Right lobe of liver (tissue), 6 donors: ENCODE measurements at places on chromosomes 6 and 20. TPM values are rescaled to one million over a fixed set of nuclear protein-coding genes. Genes with fewer than 3 reads are reported as not detected.

- H3K27ac ChIP-seq = no peak overlapping the region
- DNase-seq = no peak
- no peak overlapping the region for H3K4me3 ChIP-seq
- no peaks in the 10 kb centered on the region for H3K4me1 ChIP-seq
- H3K36me3 ChIP-seq = no peaks in the 10 kb centered on the region
Measured at GRCh38 chr20:17843246-17844132, 125.1 kb downstream of the SNX5 start.

DNA sequence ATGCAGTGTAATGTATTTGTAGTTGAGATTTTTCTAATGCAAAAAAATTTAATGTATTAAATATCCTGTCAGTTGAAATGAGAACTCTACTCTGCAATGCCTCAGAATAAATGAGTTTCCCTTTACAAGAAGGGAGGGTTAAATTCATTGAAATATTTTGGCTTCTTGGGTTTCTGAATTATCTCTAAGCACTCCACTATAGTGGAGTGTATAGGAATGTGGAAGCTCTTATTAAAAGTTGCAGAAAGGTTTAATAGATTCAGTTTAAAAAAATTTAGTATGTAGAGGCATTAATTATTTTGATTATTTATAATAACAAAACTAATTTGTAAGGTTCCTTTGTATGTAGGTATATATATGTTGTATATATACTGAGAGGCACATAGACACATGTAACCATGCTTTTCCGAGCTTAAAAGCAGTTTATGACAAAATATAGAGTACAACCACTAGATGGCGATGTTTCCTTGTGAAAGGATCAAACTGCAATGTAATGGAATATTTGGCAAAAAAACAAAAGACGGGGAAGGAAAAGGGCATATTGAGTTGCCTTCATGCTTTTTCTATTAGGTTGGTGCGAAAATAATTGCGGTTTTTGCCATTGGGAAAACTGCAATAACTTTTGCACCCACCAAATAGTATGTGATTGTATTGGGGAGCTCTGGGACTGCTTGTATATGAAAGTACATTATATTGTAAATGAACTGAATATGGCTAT, 144.2 kb downstream of the MYO6 start:
- no peaks in the 10 kb centered on the region for H3K27me3 ChIP-seq
- no peaks in the 10 kb centered on the region for H3K4me1 ChIP-seq
- no peak for DNase-seq
- H3K36me3 ChIP-seq = no peaks in the 10 kb centered on the region
- no peak overlapping the region for H3K4me3 ChIP-seq
- no peak overlapping the region for H3K27ac ChIP-seq

The TMEM74B gene
- total RNA-seq = 0.61 TPM

The SAPCD1 gene
- total RNA-seq = 1.6 TPM

The PEX7 gene
- 5.5 TPM for total RNA-seq

The TRIM10 gene
- total RNA-seq = 2.4 TPM

The ULBP3 gene
- 1.7 TPM for total RNA-seq

DNA sequence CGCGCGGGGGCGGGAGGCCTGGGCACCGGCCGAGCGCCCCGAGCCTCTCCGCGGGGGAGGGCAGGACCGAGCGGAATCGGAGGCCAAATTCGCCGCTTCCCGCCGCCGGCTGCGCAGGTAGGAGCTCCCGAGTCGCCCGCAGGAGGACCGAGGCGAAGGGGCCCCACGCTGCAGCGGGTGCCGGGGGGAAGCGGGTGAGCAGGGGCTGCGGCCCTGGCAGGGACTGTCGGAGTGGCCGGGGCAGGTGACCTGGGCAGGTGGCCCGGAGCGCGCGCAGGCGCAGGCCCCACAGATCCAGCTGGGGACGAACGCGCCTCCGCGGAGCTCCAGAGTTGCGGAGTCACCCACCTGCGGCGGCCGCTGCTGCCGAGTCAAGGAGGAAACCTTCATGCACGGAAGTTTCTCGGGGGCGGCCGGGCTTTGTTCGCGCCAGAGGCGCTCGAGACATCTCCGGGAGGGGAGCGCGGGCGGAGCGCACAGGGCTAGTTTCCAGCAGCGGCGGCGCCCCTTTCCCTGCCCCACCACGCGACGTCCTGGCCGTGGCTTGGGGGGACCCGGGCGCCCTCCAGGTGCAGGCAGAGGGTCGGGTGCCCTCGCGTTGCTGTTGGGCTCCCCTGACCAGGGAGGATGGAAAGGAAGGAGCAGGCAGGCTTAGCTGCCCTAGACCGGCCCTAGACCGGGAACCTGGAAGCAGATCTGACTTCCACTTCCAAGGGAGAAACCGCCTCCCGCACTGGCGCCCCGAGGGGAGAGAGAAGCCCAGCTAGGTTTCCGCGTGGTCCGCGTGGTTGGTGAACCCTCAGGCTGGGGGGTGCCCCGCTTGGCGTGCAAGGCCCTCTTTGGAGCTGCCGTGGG, 590 bp downstream of the SLCO4A1 start:
- H3K4me1 ChIP-seq = no peaks in the 10 kb centered on the region
- peak overlapping the region; percentile 32 for H3K4me3 ChIP-seq
- peak; percentile 56 for DNase-seq
- H3K27me3 ChIP-seq = no peaks in the 10 kb centered on the region

DNA sequence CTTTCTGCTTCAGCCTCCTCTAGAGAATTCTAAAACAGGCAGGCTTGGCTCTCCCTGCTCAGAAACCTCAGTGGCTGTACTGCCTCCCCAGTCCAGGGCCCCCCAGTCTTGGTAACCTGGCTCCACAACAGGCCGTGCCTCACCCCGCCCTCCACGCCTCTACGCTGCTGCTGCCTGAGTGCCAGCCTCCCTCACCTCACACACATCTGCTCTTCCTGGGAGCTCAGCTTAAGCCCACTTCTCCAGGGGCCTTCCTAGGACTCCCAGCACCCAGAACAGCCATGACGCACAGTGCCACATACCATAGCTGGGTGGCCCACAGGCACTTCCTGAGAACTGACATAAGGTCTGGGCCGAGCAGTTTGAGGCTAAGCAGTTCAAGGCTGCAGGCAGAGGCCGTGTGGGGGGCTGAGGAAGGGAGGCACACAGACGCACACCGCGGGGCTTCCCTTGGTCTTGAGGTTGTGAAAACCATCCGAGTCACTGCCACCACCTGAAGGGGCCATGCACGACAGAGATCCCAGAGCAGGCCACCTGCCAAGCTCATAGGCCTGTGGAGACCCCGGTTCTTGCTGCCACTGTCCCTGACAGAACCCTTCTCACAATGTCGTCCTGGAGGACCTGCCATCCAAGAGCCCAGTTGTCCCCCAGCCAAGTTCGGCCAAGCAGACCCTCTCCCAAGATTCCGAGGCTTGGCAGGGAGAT, 42.6 kb downstream of the DSTN start:
- H3K27me3 ChIP-seq = no peaks in the 10 kb centered on the region
- H3K4me1 ChIP-seq = no peaks in the 10 kb centered on the region
- H3K4me3 ChIP-seq = no peak overlapping the region
- peak; percentile 34 for DNase-seq
- no peaks in the 10 kb centered on the region for H3K36me3 ChIP-seq

DNA sequence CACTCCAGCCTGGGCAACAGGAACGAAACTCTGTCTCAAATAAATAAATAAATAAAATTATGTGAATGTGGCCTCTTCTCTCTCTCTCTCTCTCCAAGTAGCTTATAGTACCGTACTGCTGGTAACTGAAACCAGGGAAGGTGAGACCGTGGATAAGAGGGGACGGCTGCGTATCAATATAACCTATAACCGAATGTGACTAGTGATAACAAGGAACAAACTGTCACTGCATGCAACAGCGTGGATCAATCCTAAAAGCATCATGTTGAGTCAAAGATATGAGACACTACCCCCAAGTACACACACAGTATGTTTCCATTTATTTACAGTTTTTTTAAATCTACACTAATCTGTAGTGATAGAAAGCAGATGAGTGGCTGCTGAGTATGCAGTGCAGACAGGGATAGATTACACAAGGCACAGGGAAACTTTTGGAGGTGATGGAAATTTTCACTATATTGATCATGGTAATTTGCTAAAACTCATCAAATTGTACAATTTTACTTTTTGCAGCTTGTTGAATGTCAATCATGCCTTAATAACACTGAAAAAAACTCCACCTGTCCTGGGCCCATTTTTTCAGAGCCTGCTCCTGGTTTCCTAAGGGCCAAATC, 121.4 kb upstream of the ARMC2 start:
- H3K4me1 ChIP-seq = no peaks in the 10 kb centered on the region
- DNase-seq = no peak
- H3K27me3 ChIP-seq = no peaks in the 10 kb centered on the region
- no peak overlapping the region for H3K4me3 ChIP-seq
- no peaks in the 10 kb centered on the region for H3K36me3 ChIP-seq

The EEF1A2 gene
- 1.6 TPM for total RNA-seq

- H3K4me3 ChIP-seq = no peak overlapping the region
- no peaks in the 10 kb centered on the region for H3K27me3 ChIP-seq
- H3K36me3 ChIP-seq = no peaks in the 10 kb centered on the region
- H3K4me1 ChIP-seq = no peaks in the 10 kb centered on the region
Measured at GRCh38 chr6:50070101-50070500, 20.4 kb upstream of the DEFB112 start.
